Stimulated activated CD8-positive, alpha-beta memory T cell treated with anti-CD3 and anti-CD28 coated beads, Interleukin-7, amount 100 ng/mL, for 48 hours (primary cell): ENCODE measurements at places on chromosomes 7 and 10.

- no peak for DNase-seq
Observed at GRCh38 chr7:5455175-5455574, 31.5 kb upstream of the TNRC18 start.

GRCh38 chr7:64870656-64871055 lies 32.4 kb upstream of the ZNF273 start:
- DNase-seq: no peak

DNA sequence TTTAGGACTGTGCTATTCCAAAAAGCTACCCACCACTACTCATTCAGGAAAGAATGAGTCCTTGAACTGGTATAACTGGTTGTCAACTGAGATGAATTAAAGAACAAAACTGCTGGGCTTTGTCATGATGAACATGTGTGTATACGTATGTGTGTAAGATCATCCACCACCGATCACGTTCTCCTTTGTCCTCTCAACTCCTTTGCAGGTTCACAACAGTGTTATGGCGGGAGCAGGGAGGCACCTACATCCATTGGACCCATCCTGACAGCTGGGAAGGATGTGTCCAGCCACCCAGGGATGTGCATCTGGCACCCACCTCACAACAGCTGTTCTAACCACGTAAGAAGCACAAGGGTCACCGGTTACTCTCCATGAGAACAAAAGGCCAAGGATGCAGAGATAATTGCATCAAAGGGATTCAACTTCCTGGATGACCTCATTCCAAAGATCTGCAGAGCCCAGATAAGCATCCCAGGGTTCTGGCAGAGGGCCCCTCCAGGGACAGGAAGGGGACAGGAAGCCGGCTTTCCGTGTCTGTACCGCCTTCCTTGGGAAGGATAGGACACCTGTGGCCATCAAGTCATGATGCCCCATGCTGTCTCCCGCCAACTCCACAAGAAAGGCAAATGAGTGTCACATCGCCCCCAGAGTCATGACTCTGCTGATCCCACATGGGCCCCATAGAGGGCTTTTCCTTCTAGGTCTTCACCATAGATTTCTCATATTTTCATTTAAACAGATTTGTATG lies 66.1 kb downstream of the STEAP1B start:
- no peak for DNase-seq

DNA sequence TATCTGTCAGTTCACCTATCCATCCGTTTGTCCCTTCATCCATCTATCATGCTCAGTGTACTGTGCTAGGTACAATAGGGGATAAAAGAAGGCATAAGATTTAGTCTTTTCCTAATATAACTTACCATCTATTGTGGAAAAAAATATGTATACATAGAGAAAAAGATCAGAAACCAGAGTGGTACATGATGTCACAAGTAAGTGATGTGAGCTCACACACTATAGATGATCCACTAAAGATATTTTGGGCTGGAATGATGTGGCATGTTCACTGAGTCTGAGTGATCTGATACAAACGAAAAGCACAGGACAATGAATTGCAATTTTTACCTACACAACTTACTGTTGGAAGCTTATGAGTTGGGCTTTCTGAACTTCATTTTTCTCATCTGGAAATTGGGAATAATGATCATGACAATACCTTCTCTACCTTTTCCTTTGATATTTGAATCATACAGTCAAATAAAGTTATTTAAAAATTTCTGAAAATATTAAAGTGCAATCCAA lies 2.7 kb upstream of the TFAM start:
- DNase-seq: no peak

DNA sequence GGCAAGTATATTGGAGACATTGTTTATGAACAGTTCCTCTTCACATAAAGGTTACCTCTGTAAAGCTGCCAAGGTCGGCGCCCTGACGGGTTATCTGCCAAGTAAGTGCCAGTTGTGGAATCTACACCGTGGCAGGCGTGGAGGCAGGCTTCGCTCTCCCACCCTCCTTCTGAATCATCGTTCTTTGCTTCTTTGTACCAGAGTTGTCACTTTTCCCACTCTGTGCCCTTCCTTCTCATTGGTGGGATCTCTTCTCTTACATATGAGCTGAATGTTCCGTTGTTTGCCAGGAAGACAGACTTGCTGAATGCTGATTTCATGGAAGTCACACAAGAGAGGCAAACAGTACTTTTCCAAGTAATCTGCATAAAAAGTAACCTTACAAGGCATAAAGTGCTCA lies 40.6 kb upstream of the PTPRZ1 start:
- DNase-seq: no peak

GRCh38 chr7:130099331-130099730 lies 29.0 kb downstream of the KLHDC10 start:
- no peak for DNase-seq

DNA sequence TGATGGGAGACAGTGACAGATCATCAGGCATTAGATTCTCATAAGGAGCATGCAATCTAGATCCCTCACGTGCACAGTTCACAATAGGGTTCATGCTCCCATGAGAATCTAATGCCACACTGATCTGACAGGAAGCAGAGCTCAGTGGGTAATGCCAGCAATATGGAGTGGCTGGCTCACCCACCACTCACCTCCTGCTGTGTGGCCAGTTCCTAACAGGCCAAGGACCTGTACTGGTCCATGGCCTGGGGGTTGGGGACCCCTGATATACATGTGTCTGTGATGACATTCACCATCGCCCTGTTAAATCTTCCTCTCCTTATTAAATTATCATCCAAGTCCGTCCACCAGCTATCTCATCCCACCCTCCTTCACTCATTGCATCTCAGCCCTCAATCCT lies 118.4 kb downstream of the TEX36 start:
- no peak for DNase-seq

DNA sequence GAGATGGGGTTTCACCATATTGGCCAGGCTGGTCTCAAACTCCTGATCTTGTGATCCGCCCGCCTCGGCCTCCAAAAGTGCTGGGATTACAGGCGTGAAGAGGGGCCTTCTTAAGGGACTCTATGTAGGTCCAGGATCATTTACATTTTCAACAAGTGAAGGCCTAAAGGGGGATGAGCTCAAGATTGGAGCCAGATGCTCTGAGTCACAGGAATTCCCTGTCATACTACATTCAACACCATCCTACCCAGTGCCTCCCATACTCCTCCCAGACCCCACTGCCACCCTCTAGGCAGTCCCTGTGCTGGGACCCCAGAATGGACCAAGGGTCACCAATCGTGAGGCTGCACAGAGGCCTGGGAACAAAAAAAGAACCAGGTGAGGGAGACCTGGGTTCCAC lies 29.9 kb downstream of the CYTH3 start:
- no peak for DNase-seq

- no peak for DNase-seq
Observed at GRCh38 chr7:24390376-24391157, 106.6 kb downstream of the NPY start.

DNA sequence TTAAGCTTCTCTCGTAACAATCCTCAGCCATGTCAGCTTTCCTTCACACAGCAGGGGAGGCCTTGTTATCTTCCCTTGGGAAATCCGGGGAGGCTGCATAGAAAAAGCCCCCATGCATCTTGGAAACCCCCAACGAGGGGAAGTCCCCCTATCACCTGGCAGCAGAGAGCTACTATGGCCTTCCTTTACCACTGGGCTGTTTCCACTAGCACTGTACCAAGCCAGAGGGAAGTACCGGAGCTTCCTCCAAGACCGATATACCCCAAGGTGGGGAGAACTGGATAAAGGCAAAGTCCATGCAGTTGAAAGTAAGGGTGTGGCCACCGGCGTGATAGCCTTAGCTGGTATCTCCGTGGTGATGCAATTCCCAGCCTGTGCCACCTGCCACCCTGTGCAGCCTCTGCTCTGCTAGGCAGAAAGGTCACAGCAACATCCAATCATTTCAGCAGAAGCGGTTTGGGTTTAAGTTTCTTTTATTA lies 4.4 kb upstream of the CLIP2 start:
- no peak for DNase-seq

GRCh38 chr10:132035476-132035875 lies 30.3 kb upstream of the JAKMIP3 start:
- DNase-seq: no peak

GRCh38 chr7:137592232-137592896 lies 248.8 kb upstream of the PTN start:
- no peak for DNase-seq

- no peak for DNase-seq
Observed at GRCh38 chr7:886626-887487, 10.5 kb downstream of the GET4 start.

DNA sequence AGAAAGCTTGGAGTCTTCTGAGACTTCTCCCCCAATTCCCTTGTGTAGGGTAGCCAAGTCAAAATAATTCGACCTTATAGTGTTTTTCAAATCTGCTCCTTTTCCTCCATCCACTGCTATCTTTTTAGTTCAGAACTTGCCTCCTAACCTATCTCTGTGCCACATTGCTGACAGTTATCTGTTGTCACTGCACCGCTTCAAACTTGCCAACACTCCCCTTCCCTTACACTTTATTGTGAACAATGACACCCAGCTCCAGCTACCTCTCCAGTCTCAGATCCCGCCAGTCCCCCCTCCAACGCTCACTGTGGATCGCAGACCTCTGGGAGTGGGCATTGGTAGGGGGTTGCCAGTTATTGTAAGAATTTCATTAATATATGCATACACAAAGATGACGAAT lies 16.3 kb upstream of the HPS1 start:
- DNase-seq: no peak
